AG04449 (cell line): ENCODE measurements at places on chromosomes 4 and X.
A peak's percentile ranks its signal among the peaks of the same experiment; 100 is the strongest.

GRCh38 chr4:2249526-2250356 lies 7.8 kb upstream of the HAUS3 start:
- DNase-seq, result no peak

- DNase-seq, result no peak
Measured at GRCh38 chr4:139686130-139686529, 20.5 kb downstream of the MGST2 start.

GRCh38 chrX:42102586-42103282 lies 179.4 kb upstream of the CASK start:
- DNase-seq, result no peak

GRCh38 chrX:15127010-15127409 lies 142.9 kb downstream of the ASB9 start:
- DNase-seq, result no peak

DNA sequence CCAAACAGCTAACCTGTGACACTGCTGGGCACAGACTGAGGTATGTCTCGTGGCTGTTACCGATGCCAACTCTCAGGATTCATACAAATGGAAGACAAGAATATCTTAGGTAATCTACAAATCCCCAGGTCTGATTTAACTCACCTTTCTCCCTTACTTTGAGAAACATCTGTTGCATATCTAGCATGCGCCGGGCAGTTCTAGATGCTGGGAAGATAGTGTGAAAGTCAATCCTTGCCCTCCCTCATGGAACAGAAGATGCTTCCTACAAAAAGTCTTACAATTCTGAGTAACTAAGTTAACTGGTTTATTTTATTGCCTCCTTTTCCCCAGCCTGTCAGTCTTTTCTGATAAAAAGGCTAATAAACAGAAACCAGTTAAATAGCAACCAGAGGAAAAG lies 212.2 kb upstream of the FAT1 start:
- DNase-seq, result no peak

- DNase-seq, result no peak
Measured at GRCh38 chrX:49186125-49187027, at the start of gene PRICKLE3. TSS of gene PRICKLE3 (minus strand) at chrX:49186373. CDS start at chrX:49186297, 76 bp downstream.

- DNase-seq, result no peak
Measured at GRCh38 chr4:8540991-8541390, 39.2 kb upstream of the GPR78 start.

GRCh38 chr4:27807207-27807606 lies 946.6 kb downstream of the STIM2 start:
- no peak for DNase-seq

- no peak for DNase-seq
Measured at GRCh38 chr4:127182687-127183086, 450.1 kb upstream of the INTU start.

GRCh38 chrX:29281078-29281742 lies 694.0 kb downstream of the IL1RAPL1 start:
- DNase-seq, result no peak

DNA sequence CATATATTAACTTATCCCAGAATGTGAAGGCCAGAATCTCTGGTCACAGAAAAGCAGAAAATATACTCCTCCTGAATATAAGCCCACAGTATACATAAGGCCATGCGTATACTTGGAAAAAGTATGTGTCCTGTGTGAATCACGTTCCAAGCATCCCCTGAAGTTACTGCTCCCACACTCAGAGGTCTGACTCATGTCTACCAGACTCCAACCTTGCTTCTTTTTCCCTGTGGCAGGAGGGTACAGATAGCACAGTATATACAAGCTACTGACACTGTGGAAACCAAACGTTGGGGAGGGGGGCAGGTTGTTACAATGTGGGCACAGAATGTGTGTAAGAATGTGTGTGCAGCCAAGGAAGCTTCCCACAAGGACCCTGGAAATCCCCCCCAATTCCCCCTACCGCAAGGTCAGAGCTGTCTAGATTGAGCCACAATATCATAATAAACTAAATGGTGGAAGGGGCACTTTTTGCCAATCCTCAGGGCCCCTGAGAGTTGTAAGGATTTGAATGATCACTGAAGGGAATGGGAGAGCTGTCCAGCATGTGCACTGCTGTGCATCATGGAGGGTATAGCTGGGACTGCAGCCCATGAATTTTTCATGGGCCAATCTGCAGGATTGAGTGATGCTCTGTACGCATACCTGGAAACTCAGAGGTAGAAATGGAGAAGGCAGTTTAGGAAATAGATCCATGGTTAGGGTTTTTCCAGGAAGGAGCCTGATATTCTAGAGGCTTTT lies 7.4 kb upstream of the RELL1 start:
- peak; percentile 74 for DNase-seq

DNA sequence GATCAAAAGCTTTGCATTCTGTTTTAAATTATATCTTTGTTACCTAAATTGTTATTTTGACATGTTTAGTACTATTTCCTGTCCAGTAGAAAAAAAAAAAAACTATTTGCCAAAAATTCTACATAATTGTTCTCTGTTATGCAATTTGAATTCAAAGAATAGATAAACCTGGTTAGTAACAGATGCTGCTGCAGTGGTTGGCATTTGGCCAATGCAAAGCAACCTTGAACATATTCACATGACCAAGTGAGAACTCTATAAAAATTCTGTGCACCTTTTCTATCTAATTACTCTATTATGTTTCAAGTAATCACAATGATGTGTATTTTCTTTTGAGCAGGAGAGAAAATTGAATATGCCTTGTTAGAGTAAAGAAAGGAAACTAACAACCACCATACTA lies 1473.4 kb downstream of the RPA4 start:
- no peak for DNase-seq

- DNase-seq, result no peak
Measured at GRCh38 chr4:8000721-8001491, 61.2 kb upstream of the AFAP1 start.

DNA sequence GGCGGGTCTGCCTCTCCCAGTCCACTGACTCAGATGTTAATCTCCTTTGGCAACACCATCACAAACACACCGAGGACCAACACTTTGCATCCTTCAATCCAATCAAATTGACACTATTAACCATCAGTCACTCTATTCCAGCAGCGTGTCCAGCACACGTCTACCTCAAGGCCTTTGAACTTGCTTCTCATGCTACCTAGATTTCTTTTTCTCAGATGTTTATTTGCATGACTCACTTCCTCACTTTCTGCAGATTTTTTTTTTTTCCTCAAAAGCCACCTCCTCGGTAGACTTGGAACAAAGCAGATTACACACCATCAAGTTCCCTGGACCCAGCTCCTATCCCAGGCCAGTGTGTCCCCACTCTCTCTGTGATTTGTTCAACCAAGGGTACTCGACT lies 49.5 kb downstream of the SUPT20HL2 start:
- DNase-seq, result no peak

- no peak for DNase-seq
Measured at GRCh38 chr4:87977521-87978278, 2.2 kb downstream of the SPP1 start.

DNA sequence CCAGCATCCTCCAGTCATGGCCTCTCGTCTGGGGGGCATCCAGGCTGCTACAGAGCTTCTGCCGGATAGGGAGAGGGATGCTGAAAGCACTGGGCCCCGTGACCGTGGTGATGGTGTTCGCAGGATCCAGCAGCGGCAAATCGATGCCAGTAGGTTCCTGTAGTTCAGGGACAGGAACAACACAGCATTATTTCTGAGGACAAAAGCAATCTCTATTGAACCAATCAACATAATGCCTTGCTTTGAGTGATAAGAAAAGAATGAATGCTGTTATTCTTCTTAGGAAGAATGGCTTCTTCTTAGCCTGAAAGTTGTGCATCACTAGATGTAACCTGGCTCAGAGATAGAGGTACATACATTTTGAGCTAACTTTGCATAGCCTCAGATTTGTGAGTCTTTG lies 378.6 kb downstream of the UNC5C start:
- DNase-seq, result no peak

- DNase-seq, result no peak
Measured at GRCh38 chr4:917466-917865, 14.7 kb downstream of the GAK start.

- no peak for DNase-seq
Measured at GRCh38 chr4:3865986-3866812, 100.0 kb downstream of the ADRA2C start.

DNA sequence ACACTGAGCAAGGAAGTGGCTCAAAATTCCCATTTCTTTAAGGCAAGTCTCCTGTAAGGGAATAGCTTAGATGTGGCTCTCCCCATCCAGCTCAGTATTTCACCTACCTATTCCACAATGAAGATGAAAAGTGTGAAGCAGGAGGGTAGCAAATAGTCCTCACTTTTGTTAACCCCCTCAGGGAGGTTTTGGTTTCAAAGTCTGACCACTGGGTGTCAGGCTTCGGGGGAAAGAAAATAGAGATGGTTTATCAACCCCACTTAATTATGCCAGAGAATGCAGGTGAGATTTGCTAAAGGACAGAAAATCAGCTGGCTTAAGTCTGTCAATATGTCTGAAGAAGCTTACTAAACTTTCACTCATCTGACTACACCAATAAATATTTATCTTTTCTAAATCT lies 69.5 kb downstream of the DHX15 start:
- no peak for DNase-seq

DNA sequence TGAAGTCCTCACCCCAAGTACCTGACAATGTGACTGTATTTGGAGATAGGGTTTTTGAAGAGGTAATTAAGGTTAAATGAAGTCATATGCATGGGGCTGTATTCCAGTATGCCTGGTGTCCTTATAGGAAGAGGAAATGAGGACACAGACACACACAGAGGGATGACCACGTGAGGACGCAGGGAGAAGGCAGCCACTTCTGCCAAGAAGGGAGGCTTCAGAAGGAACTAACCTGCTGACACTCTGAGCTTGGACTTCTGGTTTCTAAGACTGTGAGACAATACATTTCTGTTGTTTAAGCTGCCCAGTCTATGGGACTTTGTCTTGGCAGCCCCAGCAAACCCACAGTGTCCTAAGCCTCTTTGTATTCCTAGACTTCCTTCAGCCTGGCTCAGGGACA lies 3.0 kb upstream of the SLC2A9 start:
- DNase-seq, result no peak

GRCh38 chrX:47992669-47993068 lies 11.1 kb downstream of the ZNF182 start:
- no peak for DNase-seq

- DNase-seq, result no peak
Measured at GRCh38 chrX:68865300-68865699, 36.5 kb downstream of the EFNB1 start.

DNA sequence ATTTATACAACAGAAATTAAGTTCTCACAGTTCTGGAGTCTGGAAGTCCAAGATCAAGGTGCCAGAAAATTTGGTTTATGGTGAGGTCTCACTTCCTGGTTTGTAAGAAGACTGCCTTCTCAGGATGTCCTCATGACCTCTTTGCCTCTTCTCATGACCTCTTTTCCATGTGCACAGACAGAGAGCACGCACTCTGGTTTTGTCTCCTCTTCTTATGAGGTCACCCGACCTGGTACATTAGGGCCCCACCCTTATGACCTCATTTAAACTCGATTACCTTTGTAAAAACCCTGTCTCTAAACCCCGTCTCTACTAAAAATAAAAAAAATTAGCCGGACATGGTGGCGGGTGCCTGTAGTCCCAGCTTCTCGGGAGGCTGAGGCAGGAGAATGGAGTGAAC lies 155.9 kb downstream of the KIT start:
- DNase-seq, result no peak

DNA sequence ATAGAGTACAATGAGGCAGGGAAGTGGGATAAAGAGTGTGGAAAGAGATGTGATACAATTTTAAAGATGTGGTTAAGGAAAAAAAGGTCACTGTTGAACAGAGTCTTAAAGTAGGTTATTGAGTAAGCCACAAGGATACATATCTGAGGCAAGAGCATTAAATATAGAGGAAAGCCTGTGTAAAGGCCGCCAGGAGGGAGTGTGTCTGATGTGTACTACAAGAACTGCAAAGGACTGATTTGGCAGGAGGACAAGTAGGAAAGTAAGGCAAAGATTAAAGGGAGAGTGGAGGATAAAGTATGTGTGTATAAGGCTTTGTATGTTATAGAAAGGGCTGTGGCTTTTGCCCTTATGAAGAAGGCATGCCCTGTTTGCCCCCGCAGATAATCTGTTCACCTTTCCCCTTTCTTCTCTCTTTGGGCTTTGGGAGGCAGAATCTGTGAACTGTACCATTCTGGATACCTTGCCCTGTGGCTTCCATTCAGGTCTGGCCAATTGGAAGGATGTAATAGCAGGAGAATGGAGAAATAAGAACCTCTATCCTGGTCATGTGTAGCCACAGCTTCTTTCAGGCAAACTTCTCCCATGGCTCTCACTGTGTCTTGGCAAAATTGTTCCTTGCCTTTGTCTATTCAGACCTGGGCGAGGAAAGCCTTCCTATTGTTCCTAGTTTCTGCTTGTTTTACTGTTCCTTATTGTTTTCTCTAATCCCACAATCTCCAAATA lies 68.9 kb upstream of the FAM47B start:
- no peak for DNase-seq

DNA sequence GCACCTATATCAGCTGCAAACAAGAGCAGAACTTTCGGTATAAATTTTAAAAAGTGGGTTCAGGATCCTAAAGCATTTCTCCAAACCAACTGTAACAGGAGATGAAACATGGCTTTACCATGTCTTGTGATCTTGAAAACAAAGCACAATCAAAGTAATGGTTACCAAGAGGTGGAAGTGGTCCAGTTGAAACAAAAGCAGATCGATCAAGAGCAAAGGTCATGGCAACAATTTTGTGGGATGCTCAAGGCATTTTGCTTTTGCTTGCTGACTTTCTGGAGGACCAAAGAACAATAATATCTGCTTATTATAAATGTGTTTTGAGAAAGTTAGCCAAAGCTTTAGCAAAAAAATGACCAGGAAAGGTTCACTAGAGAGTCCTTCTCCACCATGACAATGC lies 116.9 kb upstream of the RAP2C start:
- no peak for DNase-seq

DNA sequence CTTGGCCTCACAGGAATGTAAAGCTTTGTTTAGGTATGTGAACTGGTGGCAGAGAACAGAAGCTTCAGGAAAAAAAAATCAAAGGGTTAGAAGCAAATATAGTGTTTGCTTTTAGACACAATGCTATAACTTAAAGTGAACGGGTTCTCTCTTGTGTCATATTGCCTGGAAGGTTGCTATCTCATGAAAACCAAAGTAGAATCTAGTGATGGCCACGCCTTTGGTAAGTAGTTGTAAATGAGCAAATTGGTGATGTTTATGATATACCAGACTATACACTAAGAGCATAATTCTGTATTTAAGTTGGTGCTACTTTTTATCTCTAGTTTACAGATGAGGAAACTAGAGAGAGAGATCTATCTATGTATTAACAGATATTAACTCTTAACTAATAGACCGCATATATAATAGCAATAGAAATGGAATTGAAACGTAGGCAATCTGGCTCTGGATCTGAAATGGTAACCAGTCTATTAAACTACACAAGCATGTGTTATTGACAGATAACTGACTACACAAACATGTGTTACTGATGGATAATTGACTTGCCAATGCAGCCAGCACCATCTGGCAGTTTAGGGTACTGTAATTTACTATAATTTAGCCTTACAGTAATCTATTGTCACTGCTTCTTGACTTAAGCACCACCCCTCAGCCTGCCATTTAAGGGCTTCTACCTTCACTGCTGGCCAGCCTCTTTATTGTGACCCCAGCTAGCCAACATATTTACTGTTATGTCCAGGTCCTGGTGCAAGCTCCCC lies 40.8 kb downstream of the HCCS start:
- DNase-seq, result no peak
